PC-9 (cell line): ENCODE measurements at places on chromosomes 7 and 10. TPM values are rescaled to one million over a fixed set of nuclear protein-coding genes. Genes with fewer than 3 reads are reported as not detected.

The HMX2 gene
- not detected in 2 replicates for total RNA-seq

The FBXW4 gene
- 34.9 and 38.2 TPM in 2 replicates for total RNA-seq

The EEPD1 gene
- 6.0 and 9.4 TPM in 2 replicates for total RNA-seq

The SFXN4 gene
- 15.4 and 18.3 TPM in 2 replicates for total RNA-seq

The NRP1 gene
- total RNA-seq: 21.7 and 30.5 TPM in 2 replicates

The PYROXD2 gene
- total RNA-seq: 28.0 and 28.2 TPM in 2 replicates

The SLC29A4 gene
- 7.9 and 10.3 TPM in 2 replicates for total RNA-seq

The AMPH gene
- not detected in 2 replicates for total RNA-seq

- no peaks in the 10 kb centered on the region for H3K4me1 ChIP-seq
- H3K27me3 ChIP-seq: peaks cover 59% of the 10 kb centered on the region
- H3K36me3 ChIP-seq: no peaks in the 10 kb centered on the region
Observed at GRCh38 chr10:49112851-49113250, 2.5 kb downstream of the VSTM4 start.

- DNase-seq: no peak
- H3K27me3 ChIP-seq: no peaks in the 10 kb centered on the region
- H3K4me3 ChIP-seq: no peak overlapping the region
- no peaks in the 10 kb centered on the region for H3K36me3 ChIP-seq
- no peak overlapping the region for H3K27ac ChIP-seq
Observed at GRCh38 chr7:12601302-12601869, 30.9 kb downstream of the SCIN start.

DNA sequence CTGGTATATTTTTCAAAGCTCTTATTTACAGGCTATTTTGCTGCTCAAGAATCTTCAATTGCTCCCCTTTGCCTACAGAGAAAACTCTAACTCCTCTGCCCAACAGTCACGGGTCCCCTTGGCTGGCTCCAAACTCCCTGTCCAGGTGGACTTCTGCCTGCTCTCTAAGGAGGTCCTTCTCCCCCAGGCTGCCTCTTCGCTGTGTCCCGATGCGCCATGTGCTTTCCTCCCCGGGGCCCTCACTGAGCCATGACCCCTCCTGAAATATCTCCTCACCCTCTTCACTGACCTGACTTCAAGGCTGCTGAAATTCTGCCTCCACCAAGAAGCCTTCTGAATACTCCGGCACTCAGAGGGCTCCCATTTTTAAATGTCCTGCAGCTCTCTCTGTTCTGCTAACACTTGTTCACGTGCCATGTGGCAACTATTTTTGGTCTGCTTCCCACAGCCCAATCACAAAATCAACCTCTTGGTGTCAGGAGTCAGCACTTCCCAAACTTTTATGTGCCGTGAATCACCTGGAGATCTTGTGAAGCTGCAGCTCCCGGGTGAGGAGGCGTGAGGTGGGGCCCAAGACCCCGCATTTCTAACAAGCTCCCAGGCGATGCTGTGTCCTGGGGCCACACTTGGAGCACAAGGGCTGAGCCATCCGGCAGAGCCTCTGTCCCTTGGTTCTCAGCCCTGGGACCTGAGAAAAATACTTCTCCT is 85.7 kb upstream of the COL13A1 start:
- H3K4me3 ChIP-seq: no peak overlapping the region
- no peaks in the 10 kb centered on the region for H3K4me1 ChIP-seq
- H3K27me3 ChIP-seq: peaks cover 67% of the 10 kb centered on the region
- H3K36me3 ChIP-seq: no peaks in the 10 kb centered on the region

DNA sequence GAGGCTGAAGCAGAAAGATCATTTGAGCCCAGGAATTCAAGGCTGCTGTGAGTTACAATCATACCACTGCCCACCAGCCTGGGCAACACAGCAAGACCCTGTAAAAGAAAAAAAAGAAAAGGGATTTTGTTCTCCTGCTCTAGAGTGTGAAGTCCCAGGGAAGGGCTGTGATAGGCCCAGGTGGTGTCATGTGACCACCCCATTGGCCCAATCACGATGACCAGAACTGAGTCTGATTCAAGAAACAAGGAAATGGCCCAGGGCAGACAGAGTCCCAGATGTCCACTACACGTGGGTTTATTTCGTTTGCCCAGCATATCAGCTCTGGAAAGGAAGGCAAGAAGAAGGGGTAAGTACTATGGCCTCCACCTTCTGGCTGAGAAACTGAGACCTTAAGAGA is 81.3 kb upstream of the CUX1 start:
- no peak overlapping the region for H3K27ac ChIP-seq
- no peaks in the 10 kb centered on the region for H3K36me3 ChIP-seq
- H3K27me3 ChIP-seq: no peaks in the 10 kb centered on the region
- H3K4me1 ChIP-seq: peaks cover 36% of the 10 kb centered on the region

DNA sequence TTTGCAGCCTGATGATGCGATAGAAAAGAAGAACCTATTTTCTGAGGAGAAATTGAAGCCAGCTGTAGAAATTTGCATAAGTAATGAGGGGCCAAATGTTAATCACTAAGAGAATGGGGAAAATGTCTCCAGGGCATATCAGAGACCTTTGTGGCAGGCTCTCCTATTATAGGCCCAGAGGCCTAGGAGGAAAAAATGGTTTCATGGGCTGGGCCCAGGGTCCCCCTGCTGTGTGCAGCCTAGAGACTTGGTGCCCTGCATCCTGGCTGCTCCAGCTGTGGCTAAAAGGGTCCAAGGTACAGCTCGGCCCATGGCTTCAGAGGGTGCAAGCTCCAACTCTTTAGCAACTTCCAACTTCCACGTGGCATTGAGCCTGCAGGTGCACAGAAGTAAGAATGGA is 123.4 kb downstream of the STK31 start:
- DNase-seq: no peak
- H3K36me3 ChIP-seq: no peaks in the 10 kb centered on the region
- H3K27me3 ChIP-seq: no peaks in the 10 kb centered on the region
- H3K27ac ChIP-seq: no peak overlapping the region
- no peak overlapping the region for H3K4me3 ChIP-seq

GRCh38 chr10:62252051-62252450 is 16.6 kb downstream of the RTKN2 start:
- 0 out of 2 replicates have a peak, but pooled peaks cover 8% of the 10 kb centered on the region for H3K4me1 ChIP-seq
- H3K27ac ChIP-seq: 0 out of 2 replicates have a peak overlapping the region, but pooled peaks have one; percentile 52
- peaks cover 4% of the 10 kb centered on the region; the same call in 1 of the 2 replicates for H3K36me3 ChIP-seq
- no peaks in the 10 kb centered on the region for H3K27me3 ChIP-seq
- no peak overlapping the region for H3K4me3 ChIP-seq

DNA sequence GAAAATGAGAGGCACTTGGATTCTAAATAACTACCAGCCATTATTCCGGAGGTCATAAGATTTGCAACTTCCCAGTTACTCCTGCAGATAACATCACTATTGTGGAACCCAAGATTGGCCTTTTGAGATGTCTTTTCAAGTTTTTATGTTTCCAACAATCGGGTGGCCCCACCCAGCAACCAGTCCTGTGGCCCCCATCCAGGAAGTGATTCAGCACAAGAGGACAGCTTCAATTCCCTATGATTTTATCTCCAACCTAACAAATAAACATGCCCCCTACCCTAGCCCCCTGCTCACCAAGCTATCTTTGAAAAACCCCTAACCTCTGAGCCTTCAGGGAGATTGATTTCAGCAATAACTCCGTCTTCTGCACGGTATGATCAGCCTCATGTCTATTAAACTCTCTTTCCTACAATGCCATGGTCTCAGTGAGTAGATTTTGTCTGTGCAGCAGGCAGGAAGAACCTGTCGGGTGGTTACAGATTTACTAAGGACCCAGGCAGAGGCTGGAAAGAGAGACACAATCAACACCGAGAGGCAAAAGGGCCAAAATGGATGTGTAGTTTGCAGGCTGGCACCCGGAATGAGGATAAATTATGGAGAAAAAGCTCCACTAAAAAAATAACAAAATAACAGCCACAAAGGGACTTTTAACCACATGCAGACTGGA is 83.9 kb upstream of the UNC5B start:
- H3K36me3 ChIP-seq: no peaks in the 10 kb centered on the region
- H3K4me1 ChIP-seq: no peaks in the 10 kb centered on the region
- H3K27me3 ChIP-seq: peaks cover 52% of the 10 kb centered on the region

DNA sequence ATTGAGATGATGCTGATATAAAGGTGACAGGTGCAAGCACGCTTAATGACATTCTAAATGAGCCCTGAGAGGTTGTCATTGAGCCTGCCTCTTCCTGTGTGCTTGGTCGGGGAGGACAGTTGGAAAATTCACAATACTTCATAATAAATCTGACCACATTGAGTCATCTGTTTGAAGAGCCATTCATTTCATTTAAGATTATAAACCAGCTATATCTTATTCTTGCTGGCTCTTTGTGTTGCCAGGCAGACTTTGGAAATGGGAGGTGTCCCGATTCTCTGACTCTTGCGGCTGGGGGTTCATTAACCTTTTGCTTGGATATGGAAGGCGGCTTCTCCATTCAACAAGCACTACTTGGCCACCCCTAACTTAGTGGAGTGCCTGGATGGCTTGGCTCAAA is 198.2 kb downstream of the FANK1 start:
- no peaks in the 10 kb centered on the region for H3K27me3 ChIP-seq
- H3K4me1 ChIP-seq: no peaks in the 10 kb centered on the region; the same call in 1 of the 2 replicates
- no peak overlapping the region for H3K4me3 ChIP-seq
- no peaks in the 10 kb centered on the region for H3K36me3 ChIP-seq

DNA sequence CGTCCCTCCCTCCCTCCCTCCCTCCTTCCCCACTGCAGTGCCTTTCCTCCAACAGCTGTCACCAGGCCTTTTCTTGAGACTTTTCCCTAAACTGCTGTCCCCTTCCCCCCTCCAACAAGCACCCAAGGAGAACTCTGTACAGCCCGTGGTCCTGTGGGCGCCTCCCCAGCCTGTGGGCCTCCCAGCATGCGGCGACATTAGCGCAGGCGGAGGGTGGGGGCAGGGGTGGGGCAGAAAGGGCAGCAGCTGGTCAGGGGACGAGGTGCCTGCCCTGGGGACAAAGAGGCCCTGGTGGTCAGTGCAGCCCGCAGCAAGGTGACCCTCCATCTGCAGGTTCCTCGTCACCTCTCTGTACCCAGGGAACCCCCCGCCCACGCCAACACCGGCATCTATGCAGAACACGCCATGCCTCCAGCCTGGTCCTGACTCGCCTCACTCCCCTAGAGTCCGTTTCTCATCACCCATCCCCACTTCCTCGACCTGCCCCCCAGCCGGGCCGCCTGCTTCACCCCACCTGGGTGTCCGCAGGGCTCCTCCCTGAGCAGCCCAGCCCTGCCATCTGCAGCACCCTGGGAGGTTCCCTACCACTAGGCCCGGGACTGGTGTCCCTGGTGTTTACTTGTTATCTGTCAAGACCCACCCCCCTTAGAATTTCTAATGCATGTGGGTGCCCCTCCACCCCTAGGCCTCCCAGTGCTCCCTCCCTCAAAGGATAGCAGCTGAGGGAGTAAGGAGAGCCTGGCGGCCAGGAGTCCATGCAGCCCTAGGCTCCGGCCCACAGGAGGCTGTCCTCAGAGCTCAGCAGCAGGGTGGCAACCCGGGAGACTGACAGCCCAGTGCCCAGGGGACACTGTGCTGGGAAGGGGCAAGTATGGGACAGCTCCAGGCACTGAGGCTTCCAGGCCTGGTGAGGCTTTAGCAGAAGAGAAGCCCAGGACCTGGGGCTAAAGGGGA is 147.8 kb downstream of the ARHGAP22 start:
- H3K27me3 ChIP-seq: no peaks in the 10 kb centered on the region
- DNase-seq: no peak
- H3K4me1 ChIP-seq: no peaks in the 10 kb centered on the region

GRCh38 chr7:105680505-105681187 is 99.4 kb upstream of the EFCAB10 start:
- no peaks in the 10 kb centered on the region for H3K36me3 ChIP-seq
- DNase-seq: no peak
- H3K4me3 ChIP-seq: no peak overlapping the region
- H3K4me1 ChIP-seq: peaks cover 4% of the 10 kb centered on the region; the same call in 1 of the 2 replicates

DNA sequence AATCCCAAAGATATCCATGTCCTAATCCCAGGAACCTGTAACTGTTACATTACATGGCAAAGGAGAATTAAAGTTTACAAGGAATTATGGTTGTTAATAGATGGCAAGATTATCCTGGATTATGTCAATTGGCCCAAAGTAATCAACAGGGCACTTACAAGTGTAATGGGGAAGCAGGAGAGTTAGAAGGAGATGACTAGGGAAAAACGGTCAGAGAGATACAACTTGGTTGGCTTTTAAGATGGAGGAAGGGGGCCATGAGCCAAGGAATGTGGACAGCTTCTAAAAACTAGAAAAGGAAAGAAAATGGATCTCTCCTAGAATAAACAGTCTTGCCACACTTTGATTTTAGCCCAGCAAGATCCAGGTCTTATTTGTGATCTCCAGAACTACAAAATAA is 3.3 kb downstream of the JMJD1C start:
- H3K27ac ChIP-seq: no peak overlapping the region
- no peaks in the 10 kb centered on the region for H3K36me3 ChIP-seq
- no peaks in the 10 kb centered on the region for H3K27me3 ChIP-seq
- no peak overlapping the region for H3K4me3 ChIP-seq
- DNase-seq: no peak
- peaks cover 20% of the 10 kb centered on the region for H3K4me1 ChIP-seq

- no peak overlapping the region for H3K4me3 ChIP-seq
- no peak overlapping the region for H3K27ac ChIP-seq
- peak; percentile 28 for DNase-seq
- H3K27me3 ChIP-seq: no peaks in the 10 kb centered on the region
Observed at GRCh38 chr7:86926732-86927131, 132.7 kb downstream of the ELAPOR2 start.

- H3K27me3 ChIP-seq: no peaks in the 10 kb centered on the region
- no peak overlapping the region for H3K4me3 ChIP-seq
- no peak for DNase-seq
- no peaks in the 10 kb centered on the region for H3K4me1 ChIP-seq
Observed at GRCh38 chr10:34601691-34602090, 213.4 kb downstream of the PARD3 start.

DNA sequence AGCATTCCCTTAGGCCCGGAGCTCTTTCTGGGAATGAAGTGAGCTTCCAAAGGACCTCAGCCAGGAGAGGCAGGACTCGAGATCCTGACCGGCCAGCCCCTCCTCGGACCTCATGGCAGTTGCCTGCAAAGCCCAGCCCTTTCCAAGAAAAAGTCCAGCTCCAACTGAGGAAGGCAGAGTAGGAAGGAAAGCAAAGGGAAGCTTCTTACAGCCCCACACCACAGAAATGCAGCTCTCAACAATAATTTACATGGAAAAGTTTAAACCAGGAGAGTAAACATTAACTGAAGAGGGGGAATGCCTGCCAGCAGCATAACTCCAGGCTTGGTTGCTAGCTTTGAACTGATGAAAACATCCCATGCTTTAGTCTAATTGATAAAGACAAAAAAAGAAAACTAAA is 153.9 kb upstream of the PFKP start:
- H3K27ac ChIP-seq: no peak overlapping the region
- H3K36me3 ChIP-seq: no peaks in the 10 kb centered on the region
- H3K4me1 ChIP-seq: no peaks in the 10 kb centered on the region
- peaks cover 58% of the 10 kb centered on the region for H3K27me3 ChIP-seq
- DNase-seq: no peak

- H3K4me3 ChIP-seq: no peak overlapping the region
- no peaks in the 10 kb centered on the region for H3K27me3 ChIP-seq
- DNase-seq: no peak
- no peaks in the 10 kb centered on the region for H3K36me3 ChIP-seq
- H3K27ac ChIP-seq: no peak overlapping the region
Observed at GRCh38 chr7:135919071-135919841, 57.9 kb downstream of the MTPN start.
